H9 (cell line): ENCODE measurements at places on chromosomes 4 and X. TPM values are rescaled to one million over a fixed set of nuclear protein-coding genes. Genes with fewer than 3 reads are reported as not detected.

The NPY2R gene
- 0.09 TPM in 1 of 2 replicates, not detected in the other for total RNA-seq

The FUNDC1 gene
- 19.8 and 20.9 TPM in 2 replicates for total RNA-seq

The ADH6 gene
- not detected in 2 replicates for total RNA-seq

The C4orf51 gene
- total RNA-seq, result 2.7 and 6.0 TPM in 2 replicates

The ADGRG4 gene
- total RNA-seq, result not detected in 2 replicates

The KCNIP4 gene
- total RNA-seq, result not detected in 2 replicates

The CACNA1F gene
- total RNA-seq, result 0.94 and 1.4 TPM in 2 replicates

The PPP2R2C gene
- 8.1 and 8.6 TPM in 2 replicates for total RNA-seq

The HHIP gene
- 2.7 and 3.8 TPM in 2 replicates for total RNA-seq

The RBM10 gene
- 55.8 and 57.3 TPM in 2 replicates for total RNA-seq

The GYPE gene
- total RNA-seq, result not detected in 2 replicates

The PPP1R3F gene
- 6.9 and 7.3 TPM in 2 replicates for total RNA-seq

The CT47A7 gene
- total RNA-seq, result not detected in 2 replicates

The SOWAHD gene
- total RNA-seq, result 0.92 and 0.98 TPM in 2 replicates

The IL2RG gene
- total RNA-seq, result not detected in 2 replicates

The APEX2 gene
- total RNA-seq, result 28.5 and 29.0 TPM in 2 replicates

The PIR gene
- total RNA-seq, result 25.1 and 29.7 TPM in 2 replicates

The AKAP4 gene
- not detected in 2 replicates for total RNA-seq

The GIMD1 gene
- total RNA-seq, result not detected in 2 replicates

The MAGED1 gene
- 163 and 169 TPM in 2 replicates for total RNA-seq

The ARHGEF38 gene
- not detected in 2 replicates for total RNA-seq

The GAGE13 gene
- total RNA-seq, result not detected in 2 replicates

The RCHY1 gene
- 47.7 and 47.9 TPM in 2 replicates for total RNA-seq
